ENCODE measurements at places on chromosomes 3 and 15. TPM values are rescaled to one million over a fixed set of nuclear protein-coding genes. Genes with fewer than 3 reads are reported as not detected.

DNA sequence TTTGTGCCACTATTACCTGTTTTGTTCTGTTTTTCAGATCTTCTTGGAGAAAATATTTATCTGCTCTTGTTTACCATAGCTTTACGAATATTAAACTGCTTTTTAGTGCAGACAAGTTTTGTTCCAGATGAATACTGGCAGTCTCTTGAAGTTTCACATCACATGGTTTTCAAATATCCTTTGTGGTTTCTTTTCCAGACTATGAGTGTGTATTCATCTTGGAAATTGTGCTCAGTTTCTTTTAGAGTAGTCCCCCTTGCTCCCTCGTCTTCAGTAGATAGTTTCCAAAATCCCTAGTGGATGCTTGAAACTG, 1.2 kb downstream of the PIGB start:
- peak overlapping the region; percentile 94 for H3K4me3 ChIP-seq
- H3K27me3 ChIP-seq: no peaks in the 10 kb centered on the region
- peaks cover 9% of the 10 kb centered on the region for H3K36me3 ChIP-seq
- H3K27ac ChIP-seq: peak overlapping the region; percentile 83
- H3K4me1 ChIP-seq: peaks cover 51% of the 10 kb centered on the region
- DNase-seq: no peak

DNA sequence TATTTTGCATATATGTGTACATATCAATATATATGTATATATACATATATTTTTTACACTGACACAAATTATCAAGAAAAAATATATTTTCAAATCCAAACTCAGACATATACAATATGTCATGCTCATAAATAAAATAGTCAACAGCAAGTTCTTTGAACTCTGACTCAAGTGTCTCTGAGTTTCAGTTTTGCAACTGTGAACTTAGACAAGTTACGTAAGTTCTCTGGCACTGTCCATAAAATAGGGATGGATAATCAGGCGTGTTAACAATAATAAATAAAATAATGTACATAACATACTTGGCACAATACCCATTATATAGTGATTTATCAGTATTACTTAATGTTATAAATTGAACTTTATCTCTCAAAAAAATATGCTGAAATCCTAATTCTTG, 12.1 kb upstream of the XRN1 start:
- H3K36me3 ChIP-seq: peaks cover 56% of the 10 kb centered on the region
- H3K4me1 ChIP-seq: no peaks in the 10 kb centered on the region
- H3K27me3 ChIP-seq: no peaks in the 10 kb centered on the region
- H3K4me3 ChIP-seq: no peak overlapping the region
- DNase-seq: no peak

The ARGFX gene
- not detected for total RNA-seq

The KNG1 gene
- not detected for total RNA-seq

- peaks cover 52% of the 10 kb centered on the region for H3K36me3 ChIP-seq
- no peak overlapping the region for H3K27ac ChIP-seq
- no peak for DNase-seq
- H3K27me3 ChIP-seq: no peaks in the 10 kb centered on the region
Observed at GRCh38 chr3:183984749-183985729, 32.6 kb downstream of the ABCC5 start.

DNA sequence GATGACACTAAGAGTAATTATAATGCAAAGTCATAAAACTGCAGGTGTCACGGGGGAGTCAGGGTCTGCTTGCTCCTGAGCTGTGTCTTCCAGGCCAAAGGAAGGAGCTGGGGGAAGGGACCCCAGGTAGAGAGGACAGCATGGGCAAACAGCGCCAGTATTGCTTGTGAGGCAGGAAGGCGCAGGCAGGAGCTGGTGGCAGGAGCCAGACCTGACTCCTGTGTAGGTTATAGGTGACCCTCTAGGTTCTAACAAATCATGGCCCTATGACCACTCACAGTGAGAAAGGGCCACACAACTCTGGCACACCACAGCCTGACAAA, 1.9 kb downstream of the CISH start:
- no peak for DNase-seq
- no peak overlapping the region for H3K4me3 ChIP-seq
- H3K27me3 ChIP-seq: no peaks in the 10 kb centered on the region
- no peak overlapping the region for H3K27ac ChIP-seq
- peaks cover 14% of the 10 kb centered on the region for H3K4me1 ChIP-seq

- no peak overlapping the region for H3K4me3 ChIP-seq
- no peak for DNase-seq
- no peaks in the 10 kb centered on the region for H3K36me3 ChIP-seq
- no peaks in the 10 kb centered on the region for H3K27me3 ChIP-seq
- no peak overlapping the region for H3K27ac ChIP-seq
Observed at GRCh38 chr3:72452745-72453144, 395.5 kb downstream of the SHQ1 start.

- H3K4me3 ChIP-seq: no peak overlapping the region
- no peak overlapping the region for H3K27ac ChIP-seq
- no peaks in the 10 kb centered on the region for H3K4me1 ChIP-seq
Observed at GRCh38 chr15:68776477-68777270, 44.0 kb downstream of the ANP32A start.

DNA sequence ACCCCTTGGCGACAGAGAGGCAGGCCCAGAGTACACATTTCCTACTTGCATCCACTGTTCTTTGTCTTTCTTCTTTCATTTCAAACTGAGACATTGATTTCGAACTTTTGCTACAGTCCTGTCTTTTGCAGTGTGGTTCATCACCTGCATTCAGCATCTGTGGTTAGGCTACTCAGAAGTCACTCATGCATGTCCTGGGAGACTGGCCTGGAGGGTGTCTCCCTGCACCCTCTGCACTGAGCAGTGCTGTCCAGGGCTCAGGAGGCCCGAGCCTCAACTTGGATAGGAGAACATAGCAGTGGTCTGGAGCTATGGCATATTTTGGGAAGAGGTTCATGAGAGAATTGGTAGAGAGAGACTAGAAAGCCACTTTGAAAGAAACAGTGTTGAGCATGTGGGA, 240.2 kb upstream of the TPRG1 start:
- no peaks in the 10 kb centered on the region for H3K27me3 ChIP-seq
- DNase-seq: no peak
- no peak overlapping the region for H3K4me3 ChIP-seq
- H3K36me3 ChIP-seq: no peaks in the 10 kb centered on the region
- no peaks in the 10 kb centered on the region for H3K4me1 ChIP-seq
- no peak overlapping the region for H3K27ac ChIP-seq

DNA sequence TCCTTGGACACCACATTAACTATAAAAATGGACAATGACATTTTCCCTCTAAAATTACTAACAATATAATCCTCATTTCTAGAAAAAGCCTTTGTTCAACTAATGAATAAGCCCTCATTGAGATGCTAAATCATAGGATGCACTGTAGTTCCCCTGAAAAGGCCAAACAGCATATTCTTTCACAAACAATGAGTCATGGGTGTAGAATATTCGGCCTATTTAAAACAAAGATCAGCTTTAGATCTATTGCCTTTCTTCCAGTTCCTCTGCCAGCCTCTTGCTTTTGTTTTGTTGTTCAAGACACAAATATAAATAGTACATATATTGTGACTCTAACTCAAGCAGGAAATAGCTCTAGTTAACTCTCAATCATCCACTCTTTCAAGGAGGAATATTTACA, 82.5 kb downstream of the ADAM10 start:
- no peak overlapping the region for H3K27ac ChIP-seq
- H3K36me3 ChIP-seq: peaks cover 27% of the 10 kb centered on the region
- no peaks in the 10 kb centered on the region for H3K4me1 ChIP-seq

GRCh38 chr15:43118829-43119228, 13.0 kb upstream of the UBR1 start:
- no peaks in the 10 kb centered on the region for H3K27me3 ChIP-seq
- H3K4me3 ChIP-seq: no peak overlapping the region
- no peak overlapping the region for H3K27ac ChIP-seq
- H3K36me3 ChIP-seq: no peaks in the 10 kb centered on the region

- no peaks in the 10 kb centered on the region for H3K27me3 ChIP-seq
- no peaks in the 10 kb centered on the region for H3K36me3 ChIP-seq
- no peak for DNase-seq
- H3K4me1 ChIP-seq: no peaks in the 10 kb centered on the region
- no peak overlapping the region for H3K27ac ChIP-seq
Observed at GRCh38 chr15:23588268-23588667, 22.8 kb downstream of the MKRN3 start.

GRCh38 chr15:70269991-70270751, 172.5 kb upstream of the TLE3 start:
- H3K4me3 ChIP-seq: peak overlapping the region; percentile 39
- peaks cover 90% of the 10 kb centered on the region for H3K4me1 ChIP-seq
- H3K27me3 ChIP-seq: no peaks in the 10 kb centered on the region
- DNase-seq: peak; percentile 64
- no peaks in the 10 kb centered on the region for H3K36me3 ChIP-seq
- H3K27ac ChIP-seq: peak overlapping the region; percentile 89

The CATSPER2 gene
- total RNA-seq: 5.1 TPM

Data from Karpas-422 (cell line).